ENCODE measurements at places on chromosomes 4 and X.

DNA sequence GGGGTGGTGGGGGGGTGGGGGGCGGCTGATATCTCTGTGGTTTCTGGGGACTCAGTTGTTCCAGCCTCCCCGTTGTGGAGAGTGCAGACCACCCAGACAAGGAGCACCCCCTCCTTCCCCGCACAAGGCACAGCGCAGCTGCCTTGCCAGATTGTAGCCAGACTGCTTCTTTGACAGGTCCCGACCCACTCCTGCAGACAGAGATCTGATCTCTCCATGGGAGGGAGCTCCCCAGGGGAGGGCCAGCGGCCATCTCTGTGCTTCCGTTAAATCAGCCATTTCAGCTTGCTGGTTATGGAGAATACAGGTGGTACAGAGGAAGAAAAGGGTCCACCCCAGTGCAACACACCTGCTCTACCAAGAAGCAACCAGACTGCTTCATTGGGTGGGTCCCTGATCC is 80.8 kb downstream of the FGF16 start:
- DNase-seq: no peak

- DNase-seq: no peak
Measured at GRCh38 chr4:152892974-152893373, 43.1 kb upstream of the FHDC1 start.

DNA sequence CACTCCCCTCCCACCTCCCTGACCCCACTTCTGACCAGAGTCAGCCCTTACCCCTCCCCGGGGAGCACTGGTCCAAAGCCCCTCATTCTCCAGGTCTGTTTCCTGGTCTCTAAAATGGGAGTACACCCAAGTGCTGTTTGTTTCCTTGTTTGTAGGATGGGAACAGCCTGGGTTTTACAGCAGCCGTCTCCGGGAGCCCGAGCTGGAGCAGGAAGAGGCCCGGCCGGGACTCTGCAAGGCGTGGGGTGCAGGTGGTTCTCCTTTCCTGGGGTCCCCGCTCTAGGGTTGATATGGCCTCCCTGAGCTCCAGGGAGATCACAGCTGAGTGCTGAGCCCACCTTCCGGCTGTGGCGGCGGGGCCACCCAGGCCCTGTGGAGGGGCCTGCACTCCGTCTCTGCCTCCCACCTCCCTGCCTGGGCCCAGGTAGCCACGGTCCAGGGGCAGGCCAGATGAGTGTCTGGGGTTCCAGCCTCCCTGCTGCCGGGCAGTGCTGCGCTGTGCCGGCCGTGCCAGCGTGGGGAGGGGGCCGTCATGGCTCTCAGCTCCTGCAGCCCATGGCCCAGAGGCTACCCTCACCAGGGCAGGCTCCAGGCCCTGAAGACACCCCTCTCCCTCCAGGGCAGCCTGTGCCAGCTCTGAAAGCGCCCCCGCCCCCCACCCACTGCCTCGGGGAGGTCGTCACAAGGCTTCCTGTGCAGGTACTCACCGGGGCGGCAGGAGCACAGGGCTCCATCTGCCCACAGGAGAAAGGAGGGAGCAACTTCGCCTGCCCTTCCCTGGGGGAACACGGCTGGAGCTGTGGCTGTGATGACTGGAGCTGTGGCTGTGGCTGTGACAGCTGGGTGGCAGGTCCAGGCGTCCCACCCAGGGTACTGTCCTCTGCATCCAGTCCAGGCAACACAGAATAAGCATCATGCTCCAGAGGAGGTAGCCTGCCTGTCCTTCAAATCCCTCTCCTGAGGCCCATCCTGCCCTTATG is 98.8 kb downstream of the ADRA2C start:
- no peak for DNase-seq

GRCh38 chrX:75786290-75786689 is 1.2 kb upstream of the MAGEE2 start:
- no peak for DNase-seq

DNA sequence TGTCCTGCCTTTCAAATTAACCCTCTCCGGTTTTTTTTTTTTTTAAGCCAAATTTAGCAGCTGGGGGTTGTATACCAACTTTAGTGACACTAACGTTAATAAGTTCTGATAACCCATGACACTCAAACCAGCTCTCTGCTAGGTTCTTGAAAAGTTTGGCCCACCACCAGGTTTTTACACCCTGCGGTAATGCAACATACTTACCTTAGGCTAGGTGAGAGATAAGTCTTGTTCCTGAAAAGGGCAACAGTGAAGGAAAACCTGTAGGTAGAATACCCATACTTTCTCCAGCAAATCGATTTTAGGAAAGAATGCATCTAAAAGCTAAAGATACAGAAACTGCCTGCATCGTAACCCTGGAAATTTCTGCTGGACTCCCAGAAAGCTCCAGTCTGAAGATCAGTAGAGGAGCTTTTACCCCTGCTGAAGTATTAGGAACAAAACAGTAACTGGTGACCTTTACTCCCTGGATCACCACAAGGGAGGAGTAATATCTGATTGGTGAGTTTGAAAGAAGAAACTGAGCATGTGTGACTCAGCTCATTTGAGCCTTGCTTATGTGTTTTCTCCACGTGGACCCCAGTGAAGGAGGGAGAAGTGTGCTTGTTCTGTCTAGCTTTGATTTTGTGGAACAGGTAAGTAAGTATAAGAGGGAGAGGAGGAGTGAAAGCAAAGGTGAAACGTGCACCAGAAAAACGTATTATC is 34.4 kb upstream of the COX18 start:
- no peak for DNase-seq

DNA sequence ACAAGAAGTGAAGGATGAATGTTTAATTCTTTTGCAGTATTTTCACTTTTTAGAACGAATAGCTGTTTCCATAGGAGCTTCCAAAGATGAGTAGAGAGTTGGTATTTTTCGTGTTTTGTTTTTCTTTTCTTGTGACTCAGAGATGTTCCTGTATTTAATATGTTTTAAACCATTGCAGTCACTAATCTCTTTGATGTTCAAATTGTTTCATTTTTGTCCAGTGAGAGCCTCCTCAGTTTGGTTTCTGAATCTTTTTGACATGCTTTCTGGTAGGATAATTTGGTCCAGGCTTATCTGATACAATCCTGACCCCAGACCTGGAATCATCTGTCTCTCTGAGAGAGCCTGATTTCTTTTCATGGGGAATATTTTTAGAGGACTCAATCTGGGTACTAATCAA is 41.6 kb downstream of the BEX3 start:
- DNase-seq: no peak

DNA sequence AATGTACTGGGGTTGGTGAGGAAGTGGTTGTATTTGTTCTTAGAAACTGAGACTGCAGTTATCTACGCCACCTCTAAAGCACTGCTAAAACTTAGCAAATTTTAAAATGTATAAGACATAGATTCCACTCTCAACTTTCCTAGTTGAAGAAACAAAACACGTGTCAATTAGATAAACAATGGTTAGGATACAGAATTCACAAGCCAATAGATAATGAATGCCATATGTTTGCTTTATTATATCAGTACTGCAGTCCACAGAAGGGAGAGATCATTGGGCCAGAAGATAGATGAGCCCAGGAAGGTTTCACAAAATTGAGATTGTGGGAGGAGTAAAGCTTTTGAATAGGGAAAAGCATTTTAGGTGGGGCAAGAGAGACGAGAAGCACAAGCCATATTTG is 14.3 kb downstream of the TMEM33 start:
- DNase-seq: no peak

- DNase-seq: no peak
Measured at GRCh38 chr4:113788888-113789287, 27.4 kb upstream of the CAMK2D start.

- peak; percentile 4 for DNase-seq
Measured at GRCh38 chr4:185463541-185463940, 8.0 kb downstream of the CCDC110 start.

GRCh38 chr4:52371841-52372240 is 287.3 kb downstream of the USP46 start:
- DNase-seq: no peak

GRCh38 chr4:8410641-8411271 is 29.8 kb downstream of the ACOX3 start:
- no peak for DNase-seq

- DNase-seq: no peak
Measured at GRCh38 chr4:122107680-122108079, 44.5 kb upstream of the BLTP1 start.

GRCh38 chrX:47501226-47502074 is 18.4 kb upstream of the ZNF41 start:
- no peak for DNase-seq

GRCh38 chrX:107713543-107714205 is 61.9 kb downstream of the TSC22D3 start:
- DNase-seq: no peak

GRCh38 chrX:64265265-64265664 is 34.9 kb upstream of the ASB12 start:
- no peak for DNase-seq

- DNase-seq: no peak
Measured at GRCh38 chrX:154791939-154792338, 13.3 kb downstream of the MPP1 start.

- DNase-seq: no peak
Measured at GRCh38 chrX:139974471-139974870, 9.2 kb upstream of the CXorf66 start.

GRCh38 chrX:38982843-38983242 is 181.6 kb downstream of the MID1IP1 start:
- no peak for DNase-seq

GRCh38 chr4:2361366-2362265 is 56.8 kb downstream of the ZFYVE28 start:
- DNase-seq: no peak

DNA sequence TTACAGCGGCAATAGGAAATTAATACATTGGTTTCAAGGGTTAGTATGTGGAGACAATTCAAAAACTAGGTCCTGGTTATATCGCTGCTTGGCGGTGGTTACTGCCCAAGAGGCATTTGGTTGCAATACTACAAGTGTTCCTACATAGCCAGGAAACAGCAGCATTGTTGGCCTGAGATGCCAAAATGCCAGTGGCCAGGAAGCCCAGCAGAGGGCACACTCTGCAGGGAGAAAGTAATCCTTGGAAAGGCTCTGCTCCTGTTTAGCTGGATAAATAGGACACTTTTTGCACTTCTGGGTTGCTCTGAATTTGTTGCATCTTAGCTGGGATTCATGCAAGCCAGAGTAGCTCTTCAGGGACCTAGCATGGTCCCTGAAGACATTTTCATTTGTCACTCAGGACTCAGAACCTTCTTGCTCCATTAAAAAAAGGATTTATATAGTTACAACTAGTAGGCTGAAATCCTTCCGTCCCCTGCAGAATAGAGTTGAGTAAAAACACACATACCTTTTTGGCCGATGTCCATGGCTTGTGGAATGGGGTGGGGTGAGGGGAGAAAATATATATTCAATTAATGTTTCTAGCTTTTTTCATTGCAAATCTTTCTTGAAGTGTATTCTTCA is 8.1 kb upstream of the GPR119 start:
- peak; percentile 9 for DNase-seq

DNA sequence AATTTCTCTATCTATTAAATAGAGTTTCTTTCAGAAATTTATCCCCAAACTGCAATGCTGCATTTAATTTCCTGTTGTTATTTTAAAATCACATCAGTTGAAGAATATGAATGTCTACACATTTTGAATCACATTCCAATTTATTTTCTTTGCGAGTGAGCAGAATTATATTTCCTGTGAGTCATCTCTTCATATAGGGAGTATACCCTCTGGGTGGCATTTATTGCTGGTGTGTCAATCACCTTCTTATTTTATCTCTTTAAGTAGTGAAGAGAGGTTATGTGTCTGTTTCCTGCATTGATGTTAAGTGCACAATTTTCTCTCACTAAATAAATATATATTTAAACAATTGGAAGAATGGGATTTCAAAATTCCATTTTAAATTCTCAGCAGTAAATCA is 511.0 kb upstream of the ATOH1 start:
- no peak for DNase-seq

- DNase-seq: no peak
Measured at GRCh38 chr4:87880106-87880505, 47.3 kb downstream of the MEPE start.

GRCh38 chr4:67288964-67289363 is 256.3 kb downstream of the CENPC start:
- no peak for DNase-seq

DNA sequence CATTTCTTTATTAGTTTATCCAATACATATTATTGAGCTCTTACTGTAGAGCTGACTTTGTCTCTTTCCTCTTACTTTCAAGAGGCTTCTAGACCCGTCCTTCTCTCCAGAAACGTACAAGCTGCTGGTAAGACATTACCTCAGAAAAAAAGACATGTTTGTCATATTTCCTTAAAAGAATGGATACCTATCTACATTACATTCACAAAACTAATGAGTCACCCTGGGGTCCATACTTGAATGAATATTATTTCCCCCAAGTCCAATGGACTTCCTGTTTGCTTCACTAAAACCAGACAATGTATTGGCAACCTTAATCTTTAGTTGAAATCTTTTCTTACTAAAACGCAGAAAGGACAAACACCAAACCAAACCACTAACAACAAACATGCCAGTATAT is 176.5 kb upstream of the CLNK start:
- DNase-seq: no peak

GRCh38 chr4:108559068-108559793 is 61.1 kb upstream of the RPL34 start:
- no peak for DNase-seq

DNA sequence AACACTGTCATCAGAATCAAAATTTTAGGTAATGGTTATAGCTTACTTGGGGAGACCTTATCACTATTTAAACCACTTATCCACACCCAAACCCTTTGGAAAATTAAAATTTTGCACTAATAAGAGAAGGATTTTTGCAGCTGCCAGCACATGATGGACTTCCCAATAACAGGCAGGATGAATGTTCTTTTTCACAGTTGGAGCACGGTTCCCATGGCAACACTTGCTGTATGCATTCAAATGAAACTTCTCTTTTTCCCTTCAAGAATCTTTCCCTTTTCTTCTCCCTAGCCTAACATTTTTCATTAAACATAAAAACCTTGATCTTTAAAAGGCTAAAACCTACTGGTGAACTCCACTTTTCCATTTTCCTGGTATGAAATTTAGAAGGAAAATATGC is 768.2 kb downstream of the KCTD8 start:
- no peak for DNase-seq

DNA sequence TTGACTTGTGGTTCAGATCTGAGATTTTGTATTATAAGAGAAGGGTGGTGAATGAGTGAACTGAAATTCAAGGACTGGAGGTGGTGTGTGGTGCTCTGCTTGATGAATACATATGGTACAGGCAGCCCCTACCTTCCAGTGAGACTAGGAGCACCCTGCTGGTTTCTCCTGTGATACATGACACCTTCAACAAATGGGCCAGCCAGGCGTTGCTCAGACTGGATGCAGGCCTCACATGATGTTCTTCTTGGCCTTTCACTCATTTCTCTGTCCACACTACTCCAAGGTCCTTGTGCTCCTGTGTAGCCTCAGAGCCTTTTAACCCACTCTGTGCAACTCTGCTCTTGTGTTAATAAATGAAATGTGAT is 67.2 kb downstream of the FNIP2 start:
- no peak for DNase-seq

- no peak for DNase-seq
Measured at GRCh38 chrX:1925053-1925481, 310.2 kb downstream of the ASMT start.

- DNase-seq: no peak
Measured at GRCh38 chr4:122453384-122453995, 3.0 kb downstream of the IL2 start.

GRCh38 chr4:110175634-110176033 is 22.8 kb downstream of the ELOVL6 start:
- DNase-seq: no peak

GRCh38 chrX:129773649-129774458 is 5.9 kb upstream of the SASH3 start:
- DNase-seq: no peak

GRCh38 chrX:1778817-1779216 is 164.0 kb downstream of the ASMT start:
- no peak for DNase-seq

Measured in NCI-H187 treated with DMSO at 0.1 percent for 48 hours (cell line).